ENCODE measurements at places on chromosomes 12 and 14.

- DNase-seq: no peak
These were observed 268.3 kb downstream of the VRK1 start for GRCh38 chr14:97065305-97066067.

- no peak for DNase-seq
These were observed 24.1 kb upstream of the EML1 start for GRCh38 chr14:99769123-99769522.

DNA sequence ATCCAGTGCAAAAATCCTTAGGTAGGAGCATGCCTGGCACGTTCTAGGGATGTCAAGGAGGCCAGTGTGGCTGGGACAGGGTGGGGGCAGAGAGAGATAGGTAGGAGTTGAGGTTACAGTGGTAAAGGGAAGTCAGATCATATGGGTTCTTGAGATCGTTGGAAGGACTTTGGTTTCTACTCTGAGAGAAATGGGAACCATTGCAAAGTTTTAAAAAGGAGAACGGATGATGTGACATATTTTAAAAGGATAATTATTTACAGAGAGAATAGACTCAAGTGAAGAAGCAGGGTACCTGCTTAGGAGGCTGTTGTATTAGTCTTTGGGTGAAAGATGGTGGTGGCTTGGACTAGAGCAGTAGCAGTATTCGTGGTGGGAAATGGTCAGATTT, 47.6 kb upstream of the ATP2B1 start:
- peak; percentile 72 for DNase-seq

GRCh38 chr12:2756756-2757155, 38.0 kb upstream of the FKBP4 start:
- no peak for DNase-seq

DNA sequence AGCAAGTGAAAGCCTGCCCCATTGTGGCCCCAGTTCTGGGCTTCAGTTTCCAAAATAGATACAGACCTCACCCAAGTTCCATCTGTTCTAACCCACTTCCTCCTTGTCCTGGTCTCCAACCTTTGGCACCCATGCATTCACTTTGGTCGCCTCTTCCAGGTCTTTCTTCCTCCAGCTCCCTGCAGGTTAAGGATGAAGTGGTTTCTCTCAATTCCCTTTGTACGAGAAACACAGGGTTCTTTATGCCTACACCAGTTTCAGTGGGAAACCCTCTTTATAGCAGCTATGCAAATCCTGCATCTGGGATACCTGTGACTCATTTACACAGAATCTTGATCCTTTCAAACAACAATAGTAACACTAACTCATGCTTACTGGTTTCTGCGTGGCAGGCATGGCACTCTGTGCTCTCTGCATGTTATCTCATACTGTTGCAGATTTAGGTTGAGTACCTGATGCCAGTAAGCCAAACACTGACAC, 110.6 kb upstream of the AMIGO2 start:
- DNase-seq: peak; percentile 20

DNA sequence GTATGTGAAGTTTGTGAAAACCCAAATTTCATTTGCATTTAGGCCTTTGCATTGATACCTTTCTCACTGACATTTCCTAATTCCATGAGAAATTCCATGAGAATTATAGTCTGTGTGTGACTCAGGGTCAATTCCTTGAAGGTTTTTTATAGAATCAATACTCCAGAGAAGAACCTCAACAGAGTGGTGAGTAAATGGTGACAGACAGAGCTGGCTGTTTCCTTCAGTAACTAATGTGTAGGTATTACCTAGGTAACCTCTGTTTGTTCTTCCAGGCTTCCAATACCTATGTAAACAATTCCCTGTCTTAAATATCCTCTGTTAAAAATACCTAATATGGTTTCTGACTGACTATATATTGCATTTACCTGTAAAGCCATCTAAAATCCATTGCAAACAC, 117.0 kb downstream of the TTC8 start:
- no peak for DNase-seq

DNA sequence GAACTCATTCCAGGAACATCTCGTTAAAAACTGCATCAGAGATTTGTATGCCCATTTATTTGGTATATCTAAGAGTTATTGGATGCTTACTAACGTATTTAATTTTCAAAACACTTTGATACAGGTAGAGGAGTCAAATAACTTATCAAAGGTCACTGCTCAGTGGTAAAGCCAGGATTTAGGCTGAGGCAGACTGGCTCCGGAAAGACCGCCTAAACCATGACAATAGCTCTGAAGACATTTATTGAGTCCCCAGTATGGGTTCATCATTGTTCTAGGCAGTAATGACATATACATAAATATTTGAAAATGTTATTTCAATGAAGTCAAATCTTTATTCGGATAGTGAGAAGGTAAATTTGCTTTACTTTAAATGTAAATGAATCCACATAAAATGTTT, 30.3 kb downstream of the WBP11 start:
- DNase-seq: no peak

All from OCI-M1 (cell line).